B cell (primary cell): ENCODE measurements at places on chromosomes 2 and 18. TPM values are rescaled to one million over a fixed set of nuclear protein-coding genes. Genes with fewer than 3 reads are reported as not detected.

Gene DYSF
- 0.15 and 0.17 TPM in 2 replicates for total RNA-seq

Gene CREG2
- 0.34 TPM in 1 of 2 replicates, not detected in the other for total RNA-seq

Gene FLACC1
- 5.0 and 5.1 TPM in 2 replicates for total RNA-seq

Gene CFAP65
- total RNA-seq = not detected in 2 replicates

Gene TNS1
- 0.53 and 0.86 TPM in 2 replicates for total RNA-seq

Gene ITGB6
- total RNA-seq = not detected in 2 replicates

Gene LHCGR
- total RNA-seq = not detected in 2 replicates

Gene KATNAL2
- total RNA-seq = 1.8 and 3.1 TPM in 2 replicates

Gene KIF1A
- total RNA-seq = not detected in 2 replicates
